ENCODE measurements at places on chromosomes 7 and 10. TPM values are rescaled to one million over a fixed set of nuclear protein-coding genes. Genes with fewer than 3 reads are reported as not detected.

CCDC71L gene
- 119 TPM for total RNA-seq

ELN gene
- total RNA-seq = 4.7 TPM

BHLHA15 gene
- total RNA-seq = 0.33 TPM

VWC2 gene
- not detected for total RNA-seq

NXPH1 gene
- not detected for total RNA-seq

ITPRID1 gene
- not detected for total RNA-seq

FAM25G gene
- total RNA-seq = not detected

GRCh38 chr7:42674541-42674940 is 237.3 kb downstream of the C7orf25 start:
- peaks cover 7% of the 10 kb centered on the region for H3K27me3 ChIP-seq
- DNase-seq = no peak
- H3K4me1 ChIP-seq = peaks cover 20% of the 10 kb centered on the region
- H3K4me3 ChIP-seq = no peak overlapping the region
- no peak overlapping the region for H3K27ac ChIP-seq

GRCh38 chr10:34351161-34351560 is 463.9 kb downstream of the PARD3 start:
- H3K4me3 ChIP-seq = no peak overlapping the region
- peaks cover 7% of the 10 kb centered on the region for H3K4me1 ChIP-seq
- H3K27ac ChIP-seq = no peak overlapping the region
- peaks cover 15% of the 10 kb centered on the region for H3K36me3 ChIP-seq
- no peak for DNase-seq

DNA sequence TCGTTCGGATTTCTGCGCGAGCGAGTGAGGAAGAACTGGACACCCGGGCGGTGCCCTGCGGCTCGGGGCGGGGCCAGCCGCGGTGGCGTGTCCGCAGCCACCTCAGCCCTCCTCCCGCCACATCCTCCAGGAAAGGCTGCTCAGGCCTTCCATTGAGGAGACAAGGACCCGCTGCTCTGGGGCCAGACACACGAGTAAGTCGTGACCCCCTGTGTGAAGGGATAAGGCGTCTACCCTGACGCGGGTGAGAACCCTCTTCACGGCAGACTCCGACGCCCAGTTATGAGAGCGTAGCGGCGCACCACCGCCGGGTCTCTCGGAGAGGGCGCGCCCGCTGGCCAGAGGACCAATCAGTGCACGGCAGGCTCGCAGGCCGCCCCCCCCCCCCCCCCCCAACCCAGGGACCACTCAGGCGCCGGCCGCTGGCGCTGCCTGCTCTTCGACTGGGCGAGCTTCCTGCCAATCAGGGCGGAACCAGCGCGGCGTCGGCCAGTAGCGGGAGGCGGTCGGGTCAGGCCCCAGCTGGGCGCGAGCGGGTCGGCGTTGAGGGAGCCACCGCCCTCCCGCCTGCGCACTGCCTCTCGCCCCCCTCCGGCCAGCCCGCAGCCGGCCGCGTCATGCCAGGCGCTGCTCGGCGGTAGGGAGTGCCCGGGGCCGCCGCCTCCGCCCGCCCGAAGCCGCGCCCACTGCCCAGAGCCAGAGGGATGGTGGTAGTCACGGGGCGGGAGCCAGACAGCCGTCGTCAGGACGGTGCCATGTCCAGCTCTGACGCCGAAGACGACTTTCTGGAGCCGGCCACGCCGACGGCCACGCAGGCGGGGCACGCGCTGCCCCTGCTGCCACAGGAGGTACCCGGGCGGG is at the start of gene KCTD7:
KCTD7 (plus strand) TSS at position 521 of the 861 bp plus-strand sequence; CDS start at position 705, 184 bp downstream.
- peak; percentile 99 for DNase-seq
- H3K27me3 ChIP-seq = no peaks in the 10 kb centered on the region
- H3K4me1 ChIP-seq = peaks cover 39% of the 10 kb centered on the region
- H3K4me3 ChIP-seq = peak within 1 kb of the TSS; percentile 93
- H3K36me3 ChIP-seq = peaks cover 11% of the 10 kb centered on the region
- H3K27ac ChIP-seq = peak within 1 kb of the TSS; percentile 97

GRCh38 chr7:102431617-102432298 is 1.6 kb upstream of the ORAI2 start:
- peaks cover 12% of the 10 kb centered on the region for H3K36me3 ChIP-seq
- peaks cover 1% of the 10 kb centered on the region for H3K27me3 ChIP-seq
- H3K27ac ChIP-seq = peak overlapping the region; percentile 33

DNA sequence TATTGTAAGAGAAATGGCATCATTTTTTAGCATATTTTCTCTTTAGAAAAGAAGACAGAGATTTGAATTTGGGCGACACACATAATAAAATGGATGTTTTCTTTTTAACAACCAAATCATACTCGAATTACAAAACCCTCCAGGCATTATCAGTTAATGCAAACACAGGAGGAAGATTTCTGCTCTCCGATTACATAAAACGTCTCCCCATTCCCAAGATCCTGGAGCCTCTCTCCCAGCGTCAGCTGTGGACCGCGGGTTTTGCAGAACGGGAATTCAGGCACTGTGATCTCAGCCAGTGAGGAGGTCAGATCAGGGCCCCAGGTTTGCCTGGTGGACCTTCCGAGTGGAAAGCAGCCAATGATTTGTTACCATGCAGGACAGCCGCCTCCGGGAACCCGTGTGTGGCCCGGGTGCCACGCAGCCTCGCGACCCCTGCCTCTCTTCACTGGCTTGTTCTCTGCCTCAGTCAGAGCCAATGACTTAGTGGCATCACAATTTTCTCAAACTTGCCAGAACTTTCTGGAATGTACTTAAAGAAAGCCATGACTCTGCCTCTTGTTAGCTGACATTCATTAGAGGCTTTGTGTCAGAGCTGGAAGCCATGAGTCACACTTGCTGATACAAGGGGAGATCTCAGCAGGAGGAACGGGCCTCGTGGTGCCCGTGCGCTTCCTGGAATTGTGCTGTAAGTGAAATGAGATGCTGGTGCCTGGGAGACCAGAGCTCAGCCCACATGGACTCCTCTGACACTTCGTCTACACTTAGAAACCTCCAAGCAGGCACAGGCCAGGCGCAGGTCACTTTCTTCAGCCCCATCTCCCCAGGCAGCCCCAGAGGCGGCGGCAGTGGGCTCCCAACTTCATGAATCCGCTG is 246.1 kb downstream of the KLF6 start:
- no peaks in the 10 kb centered on the region for H3K36me3 ChIP-seq
- peaks cover 51% of the 10 kb centered on the region for H3K4me1 ChIP-seq
- H3K27me3 ChIP-seq = peaks cover 2% of the 10 kb centered on the region
- H3K27ac ChIP-seq = peak overlapping the region; percentile 96
- H3K4me3 ChIP-seq = peak overlapping the region; percentile 81

DNA sequence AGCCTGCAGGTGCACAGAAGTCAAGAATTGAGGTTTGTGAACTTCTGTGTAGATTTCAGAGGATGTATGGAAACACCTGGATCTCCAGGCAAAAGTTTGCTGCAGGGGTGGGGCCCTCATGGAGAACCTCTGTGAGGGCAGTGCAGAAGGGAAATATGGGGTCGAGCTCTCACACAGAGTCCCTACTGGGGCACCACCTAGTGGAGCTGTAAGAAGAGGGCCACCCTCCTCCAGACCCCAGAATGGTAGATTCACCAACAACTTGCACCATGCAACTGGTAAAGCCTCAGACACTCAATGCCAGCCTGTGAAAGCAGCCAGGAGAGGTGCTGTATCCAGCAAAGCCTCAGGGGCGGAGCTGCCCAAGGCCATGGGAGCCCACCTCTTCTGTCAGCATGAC is 205.8 kb downstream of the CCSER2 start:
- H3K4me1 ChIP-seq = peaks cover 48% of the 10 kb centered on the region
- H3K36me3 ChIP-seq = no peaks in the 10 kb centered on the region
- H3K27me3 ChIP-seq = peaks cover 6% of the 10 kb centered on the region
- H3K27ac ChIP-seq = no peak overlapping the region
- peak; percentile 7 for DNase-seq

GRCh38 chr7:71661671-71662224 is 529.8 kb downstream of the GALNT17 start:
- no peak for DNase-seq
- H3K4me1 ChIP-seq = no peaks in the 10 kb centered on the region
- H3K27ac ChIP-seq = no peak overlapping the region
- no peaks in the 10 kb centered on the region for H3K27me3 ChIP-seq

GRCh38 chr7:25496476-25497368 is 268.4 kb upstream of the NPVF start:
- no peak for DNase-seq
- H3K27ac ChIP-seq = no peak overlapping the region
- H3K36me3 ChIP-seq = no peaks in the 10 kb centered on the region
- H3K27me3 ChIP-seq = no peaks in the 10 kb centered on the region
- H3K4me3 ChIP-seq = no peak overlapping the region

GRCh38 chr10:6086375-6087233 is 2.2 kb upstream of the RBM17 start:
- H3K27me3 ChIP-seq = peaks cover 22% of the 10 kb centered on the region
- peak overlapping the region; percentile 70 for H3K4me3 ChIP-seq
- peak; percentile 73 for DNase-seq
- peaks cover 47% of the 10 kb centered on the region for H3K4me1 ChIP-seq
- no peak overlapping the region for H3K27ac ChIP-seq

DNA sequence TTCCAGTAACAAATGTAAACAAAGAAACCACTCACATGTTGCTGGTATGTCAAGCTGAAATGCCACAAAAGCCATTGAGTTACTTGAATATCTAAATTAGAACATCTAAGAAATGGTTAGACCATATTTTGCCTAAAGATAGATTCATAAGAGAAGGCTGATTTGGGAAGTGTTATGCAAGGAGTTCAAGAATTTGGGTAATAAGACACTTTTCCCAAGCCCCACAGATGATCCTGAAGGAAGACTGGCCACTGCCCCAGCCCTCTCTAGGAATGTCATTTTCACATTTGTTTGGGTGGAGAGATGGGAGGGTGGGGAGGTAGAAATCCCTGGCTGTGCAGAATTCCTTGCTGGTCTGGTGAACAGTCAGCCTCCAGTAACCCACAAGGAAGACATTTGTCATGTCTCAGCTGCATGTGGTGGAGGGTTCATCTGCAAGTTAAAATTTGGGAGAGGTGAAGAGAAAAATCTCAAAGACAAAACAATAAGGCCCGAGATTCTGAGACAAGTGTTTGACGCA is 427.2 kb upstream of the KLF6 start:
- no peak overlapping the region for H3K4me3 ChIP-seq
- no peak overlapping the region for H3K27ac ChIP-seq
- DNase-seq = no peak

GRCh38 chr10:15365692-15366091 is 5.4 kb downstream of the FAM171A1 start:
- no peak for DNase-seq
- H3K4me1 ChIP-seq = peaks cover 27% of the 10 kb centered on the region
- H3K4me3 ChIP-seq = no peak overlapping the region
- H3K27ac ChIP-seq = no peak overlapping the region
- H3K36me3 ChIP-seq = no peaks in the 10 kb centered on the region
- no peaks in the 10 kb centered on the region for H3K27me3 ChIP-seq

GRCh38 chr10:21888959-21889358 is 114.6 kb downstream of the DNAJC1 start:
- no peak overlapping the region for H3K27ac ChIP-seq
- DNase-seq = no peak
- H3K36me3 ChIP-seq = peaks cover 45% of the 10 kb centered on the region
- no peaks in the 10 kb centered on the region for H3K4me1 ChIP-seq
- no peaks in the 10 kb centered on the region for H3K27me3 ChIP-seq

DNA sequence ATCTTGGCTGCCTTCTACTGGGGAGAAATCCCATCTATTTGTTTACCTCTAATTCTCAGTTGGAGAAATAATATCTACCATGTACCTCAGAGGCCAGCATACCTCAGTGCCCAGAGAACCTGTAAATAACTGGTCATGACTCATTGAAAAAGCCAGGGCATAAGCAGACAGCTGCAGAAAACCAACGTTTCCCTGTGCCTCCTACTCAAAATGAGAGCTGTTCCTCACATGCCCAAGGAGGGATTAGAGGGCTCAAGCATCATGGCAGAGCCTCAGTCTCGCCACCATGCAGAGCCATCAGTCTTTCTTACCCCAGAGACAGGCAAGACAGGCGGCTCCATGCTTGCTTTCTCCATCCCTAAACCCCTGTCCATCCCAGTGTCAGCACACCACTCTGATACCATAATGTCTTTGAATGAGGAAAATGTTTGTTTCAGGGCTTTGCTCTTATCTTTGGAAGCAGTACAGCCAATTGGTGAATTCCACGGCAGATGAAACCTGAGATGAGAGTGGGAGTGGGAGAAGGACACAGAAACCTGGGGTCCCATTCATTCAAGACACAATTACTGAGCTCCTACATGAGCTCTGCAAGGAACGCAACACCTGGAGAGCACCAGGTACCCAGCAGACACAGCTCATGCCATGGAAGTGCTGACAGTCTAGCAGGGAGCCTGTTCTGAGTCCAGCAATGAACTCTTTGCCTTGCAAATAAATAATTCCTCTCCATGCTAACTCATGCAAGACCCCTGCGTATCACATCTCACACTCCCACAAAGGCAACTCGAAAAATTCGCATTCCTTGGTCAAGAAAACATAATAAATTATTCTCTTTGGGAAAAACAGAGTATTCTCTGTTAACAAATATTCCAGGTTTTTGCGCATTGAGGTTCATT is 21.1 kb downstream of the PON1 start:
- no peak for DNase-seq
- H3K36me3 ChIP-seq = no peaks in the 10 kb centered on the region
- no peaks in the 10 kb centered on the region for H3K4me1 ChIP-seq
- no peaks in the 10 kb centered on the region for H3K27me3 ChIP-seq
- no peak overlapping the region for H3K4me3 ChIP-seq

Data from HFFc6 (cell line).